ENCODE measurements at places on chromosomes 1 and 21.

DNA sequence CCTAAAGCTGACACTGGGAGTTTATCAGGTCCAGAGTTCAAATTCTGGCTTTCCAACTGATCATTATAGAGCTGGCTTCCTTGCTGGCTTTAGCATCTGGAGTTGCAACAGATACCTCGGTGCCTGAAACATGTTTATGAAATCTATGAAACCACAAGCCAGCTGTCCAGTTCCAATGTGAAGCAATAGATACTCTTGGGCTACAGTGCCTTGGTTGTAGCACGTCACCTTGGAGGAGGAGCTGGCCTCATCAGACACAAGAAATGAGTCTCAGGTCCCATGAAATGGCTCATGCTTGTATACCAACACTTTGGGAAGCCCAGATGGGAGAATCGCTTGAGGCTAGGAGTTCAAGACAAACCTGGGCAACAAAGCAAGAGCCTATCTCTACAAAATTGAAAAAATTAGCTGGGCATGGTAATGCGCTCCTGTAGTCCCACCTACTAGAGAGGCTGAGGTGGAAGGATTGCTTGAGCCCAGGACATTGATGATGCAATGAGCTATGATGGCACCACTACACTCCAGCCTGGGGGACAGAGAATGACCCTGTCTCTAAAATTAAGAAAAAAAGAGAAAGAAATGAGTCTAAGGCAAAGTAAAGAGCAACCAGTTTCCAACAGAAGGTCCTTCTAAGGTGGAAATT is 132.5 kb upstream of the ZNF648 start:
- H3K27me3 ChIP-seq = no peaks in the 10 kb centered on the region
- no peaks in the 10 kb centered on the region for H3K36me3 ChIP-seq
- peaks cover 10% of the 10 kb centered on the region for H3K4me1 ChIP-seq
- no peak overlapping the region for H3K4me3 ChIP-seq
- no peak for DNase-seq

DNA sequence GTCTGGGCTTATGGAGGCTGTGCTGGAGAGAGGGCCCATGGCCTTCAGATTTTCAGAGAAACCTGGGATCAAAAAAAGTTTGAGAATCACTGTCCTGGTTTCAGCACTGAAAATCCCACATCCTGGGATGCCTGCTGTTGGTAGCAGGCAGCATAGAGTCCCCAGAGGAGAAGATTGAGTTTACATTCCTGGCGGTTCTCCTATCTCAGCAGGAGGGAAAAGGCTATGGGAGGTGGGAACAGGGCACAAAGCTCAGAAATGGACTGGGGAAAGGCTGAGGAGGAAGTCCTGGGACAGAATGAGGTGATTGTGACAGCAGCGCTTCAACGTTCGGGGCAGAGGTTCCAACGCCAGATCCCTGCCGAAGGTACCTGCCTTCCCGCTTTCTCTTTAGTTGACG is 103.4 kb downstream of the ETS2 start:
- H3K27ac ChIP-seq = no peak overlapping the region
- H3K27me3 ChIP-seq = peaks cover 16% of the 10 kb centered on the region
- no peak for DNase-seq
- H3K36me3 ChIP-seq = no peaks in the 10 kb centered on the region
- no peak overlapping the region for H3K4me3 ChIP-seq

DNA sequence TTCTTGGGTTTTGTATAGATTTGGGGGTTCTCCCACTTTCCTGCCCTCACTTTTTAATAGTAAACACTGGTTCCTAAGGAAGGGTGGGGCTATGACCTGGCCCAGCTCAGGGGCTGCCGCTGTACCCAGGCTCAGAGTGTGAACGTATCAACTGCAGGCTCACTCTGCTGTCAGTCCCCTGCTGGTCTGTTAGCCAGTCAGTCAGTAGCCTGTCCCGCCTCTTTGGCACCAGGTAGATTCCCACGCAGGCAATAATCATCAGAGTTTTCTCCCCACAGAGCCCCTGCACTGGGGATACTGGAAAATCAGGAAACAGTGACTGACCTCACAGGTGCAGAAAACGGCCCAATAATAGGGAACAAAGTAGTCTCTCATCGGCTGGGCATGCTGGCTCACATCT is 15.0 kb upstream of the ALPL start:
- DNase-seq = no peak
- H3K27ac ChIP-seq = no peak overlapping the region
- no peaks in the 10 kb centered on the region for H3K36me3 ChIP-seq
- H3K4me1 ChIP-seq = no peaks in the 10 kb centered on the region
- H3K27me3 ChIP-seq = peaks cover 6% of the 10 kb centered on the region

- H3K27me3 ChIP-seq = peaks cover 2% of the 10 kb centered on the region
- no peak for DNase-seq
- H3K4me1 ChIP-seq = peaks cover 8% of the 10 kb centered on the region
- no peaks in the 10 kb centered on the region for H3K36me3 ChIP-seq
- no peak overlapping the region for H3K27ac ChIP-seq
Measured at GRCh38 chr1:111720274-111720976, 18.8 kb downstream of the INKA2 start.
